Right lung (tissue), 10 donors: ENCODE measurements at places on chromosomes 1 and 21. TPM values are rescaled to one million over a fixed set of nuclear protein-coding genes. Genes with fewer than 3 reads are reported as not detected.
A peak's percentile ranks its signal among the peaks of the same experiment; 100 is the strongest.

Gene SLC45A1
- 0.91 TPM for polyA plus RNA-seq

- DNase-seq, result no peak
Observed at GRCh38 chr21:44892095-44892494, 18.6 kb upstream of the PTTG1IP start.

DNA sequence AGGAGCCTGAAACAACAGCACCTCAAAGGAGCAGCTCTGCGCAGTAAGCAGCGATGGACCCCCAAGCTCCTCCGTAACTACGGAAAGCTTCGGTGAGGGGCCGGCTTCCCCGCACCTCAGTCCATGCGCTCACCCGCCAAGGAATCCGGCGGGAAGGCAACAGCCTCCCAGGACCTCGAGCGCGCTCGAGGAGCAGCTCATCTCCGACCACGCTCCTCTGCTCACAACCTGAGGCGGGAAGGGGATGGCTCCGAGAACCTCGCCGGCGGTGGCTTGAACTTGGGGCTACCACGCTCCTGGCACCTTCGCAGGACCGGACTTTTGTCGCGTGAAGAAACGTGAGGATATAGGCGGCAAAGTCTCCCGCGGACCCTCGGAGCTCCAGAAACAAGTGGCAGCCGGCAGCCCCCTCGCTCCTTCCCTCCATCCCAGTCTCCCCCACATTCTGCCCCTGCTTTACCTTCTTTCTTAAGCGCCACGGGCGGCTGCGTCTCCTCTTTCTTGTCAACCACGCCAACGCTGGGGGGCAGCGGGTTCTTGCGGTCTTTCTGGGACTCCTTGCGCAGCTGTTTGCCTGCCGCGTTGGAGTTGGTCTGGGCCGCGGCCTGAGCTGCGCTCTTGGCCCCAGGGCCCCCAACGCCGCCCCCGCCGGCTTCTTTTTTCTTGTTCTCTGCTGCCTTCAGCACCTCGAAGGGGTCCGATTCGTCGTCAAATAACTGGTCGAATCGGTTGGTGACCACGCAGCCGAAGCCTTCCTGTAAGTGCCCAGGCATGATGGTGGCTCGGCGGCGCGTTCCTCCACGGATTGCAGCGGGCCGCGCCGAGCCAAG, 459 bp downstream of the SERBP1 start:
- no peak for DNase-seq

DNA sequence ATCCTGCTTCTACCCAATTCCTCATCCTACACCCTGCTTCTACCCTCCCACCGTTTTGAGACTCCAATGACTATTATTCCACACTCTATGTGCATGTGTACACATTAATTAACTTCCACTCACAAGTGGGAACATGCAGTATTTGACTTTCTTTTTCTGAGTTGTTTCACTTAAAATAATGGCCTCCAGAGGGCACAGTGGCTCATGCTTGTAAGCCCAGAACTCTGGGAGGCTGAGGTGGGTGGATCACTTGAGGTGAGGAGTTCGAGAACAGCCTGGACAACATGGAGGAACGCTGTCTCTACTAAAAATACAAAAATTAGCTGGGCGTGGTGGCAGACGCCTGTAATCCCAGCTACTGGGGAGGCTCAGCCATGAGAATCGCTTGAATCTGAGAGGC, 464.8 kb downstream of the PTBP2 start:
- no peak for DNase-seq

DNA sequence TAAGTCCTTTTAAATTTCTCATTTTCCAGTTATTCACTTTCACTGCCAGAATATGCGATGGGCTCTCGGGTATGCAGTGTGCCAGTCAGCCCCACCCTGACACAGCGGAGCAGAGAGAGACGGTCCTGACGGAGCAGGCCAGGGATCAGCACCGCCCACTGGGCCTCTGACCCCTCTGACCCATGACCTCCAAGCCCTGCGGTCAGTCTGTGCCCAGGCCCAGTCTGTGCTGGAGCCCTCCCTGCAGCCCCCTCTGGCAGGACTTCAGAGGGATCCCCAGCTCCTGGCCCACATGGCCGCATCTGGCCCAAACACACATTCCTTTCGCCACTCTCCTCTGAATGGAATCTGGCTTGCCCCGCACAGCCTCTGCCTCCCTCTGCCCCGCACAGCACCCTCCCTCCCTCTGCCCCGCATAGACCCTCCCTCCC, 43.4 kb upstream of the COL6A2 start:
- no peak for DNase-seq

DNA sequence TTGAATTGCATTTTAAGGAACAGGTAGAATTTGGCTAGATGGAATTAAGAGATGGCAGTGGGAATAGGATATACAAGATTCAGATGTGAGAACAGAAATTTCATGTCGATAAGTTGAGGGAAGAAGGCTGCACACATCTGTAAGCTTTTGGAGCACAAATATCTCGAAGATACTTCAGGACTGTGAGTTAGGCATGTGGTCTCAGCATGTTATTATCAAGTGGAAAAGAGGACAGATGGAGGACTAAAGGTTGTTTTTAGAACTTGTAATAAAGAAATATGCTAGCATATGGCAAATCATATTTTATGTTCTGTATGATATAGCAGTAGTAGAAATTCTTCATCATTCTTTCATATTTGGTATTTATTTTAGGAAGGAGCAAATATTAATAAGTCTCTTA, 61.5 kb downstream of the KIF1B start:
- no peak for DNase-seq

DNA sequence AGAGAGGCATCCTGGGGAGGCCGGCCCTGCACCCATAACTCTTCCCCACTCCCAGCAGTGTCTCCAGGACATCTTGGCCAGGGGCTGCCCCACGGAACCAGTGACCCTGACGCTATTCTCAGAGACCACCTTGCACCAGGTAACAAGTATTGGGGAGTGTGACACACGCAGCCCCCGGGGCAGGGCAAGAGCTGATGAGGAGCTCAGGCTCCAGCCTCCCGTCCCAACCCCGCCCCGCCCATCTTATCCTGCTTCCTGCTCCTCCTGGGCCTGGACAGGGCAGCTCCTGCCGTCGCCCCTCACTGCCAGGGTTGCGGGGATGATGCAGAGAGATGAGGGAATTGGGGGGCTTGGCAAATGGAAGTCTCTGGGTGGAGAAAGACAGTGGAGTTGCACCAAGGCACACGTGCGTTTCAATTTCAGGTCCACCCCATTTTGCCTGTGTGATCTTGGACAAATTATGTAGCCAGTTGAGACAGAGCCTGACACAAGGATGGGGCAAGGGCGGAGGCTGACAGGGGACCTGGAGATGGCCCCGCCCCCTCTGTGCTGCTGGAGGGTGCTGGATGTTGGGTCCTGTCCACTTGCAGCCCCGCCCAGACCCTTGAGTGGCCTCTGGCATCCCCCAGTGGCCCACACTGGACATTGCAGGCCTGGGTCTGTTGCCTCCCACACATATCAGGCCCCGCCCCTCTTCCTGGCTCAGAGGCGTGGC, 10.7 kb downstream of the CLCNKA start:
- peak; percentile 82 for DNase-seq

- DNase-seq, result no peak
Observed at GRCh38 chr1:83856381-83856780, 142.6 kb downstream of the TTLL7 start.

- no peak for DNase-seq
Observed at GRCh38 chr1:212482637-212483441, 50.1 kb downstream of the NENF start.
